ENCODE measurements at places on chromosomes 6 and 20.
A peak's percentile ranks its signal among the peaks of the same experiment; 100 is the strongest.

GRCh38 chr6:112086744-112087135, 542 bp downstream of the TUBE1 start:
- peak; percentile 37 for DNase-seq

DNA sequence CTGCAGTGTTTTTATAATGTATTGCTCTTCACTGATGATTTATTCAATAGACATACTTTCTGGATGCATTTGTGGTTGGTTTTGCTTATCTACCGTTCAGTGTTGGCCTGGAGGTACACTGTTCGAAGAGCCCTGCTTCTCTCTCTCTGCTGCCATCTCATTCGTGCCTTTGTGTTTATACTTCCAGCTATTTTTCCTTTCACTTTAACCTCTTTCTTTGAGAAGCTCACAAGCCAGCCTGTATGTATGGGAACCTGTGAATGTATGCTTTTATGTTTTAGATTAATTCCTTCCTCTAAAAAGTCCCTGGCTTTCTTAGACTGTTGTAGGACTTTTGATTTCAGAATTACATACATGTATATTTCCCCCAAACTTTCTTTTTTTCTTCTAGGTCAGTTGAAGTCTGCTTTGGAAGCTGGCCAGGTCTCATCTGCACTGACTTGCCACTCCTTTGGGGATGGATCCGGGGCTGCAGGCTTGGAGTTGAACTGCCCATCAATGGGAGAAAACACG, 83.0 kb downstream of the SCAND1 start:
- no peak for DNase-seq

- no peak for DNase-seq
Observed at GRCh38 chr20:51500311-51500710, 42.2 kb downstream of the NFATC2 start.

DNA sequence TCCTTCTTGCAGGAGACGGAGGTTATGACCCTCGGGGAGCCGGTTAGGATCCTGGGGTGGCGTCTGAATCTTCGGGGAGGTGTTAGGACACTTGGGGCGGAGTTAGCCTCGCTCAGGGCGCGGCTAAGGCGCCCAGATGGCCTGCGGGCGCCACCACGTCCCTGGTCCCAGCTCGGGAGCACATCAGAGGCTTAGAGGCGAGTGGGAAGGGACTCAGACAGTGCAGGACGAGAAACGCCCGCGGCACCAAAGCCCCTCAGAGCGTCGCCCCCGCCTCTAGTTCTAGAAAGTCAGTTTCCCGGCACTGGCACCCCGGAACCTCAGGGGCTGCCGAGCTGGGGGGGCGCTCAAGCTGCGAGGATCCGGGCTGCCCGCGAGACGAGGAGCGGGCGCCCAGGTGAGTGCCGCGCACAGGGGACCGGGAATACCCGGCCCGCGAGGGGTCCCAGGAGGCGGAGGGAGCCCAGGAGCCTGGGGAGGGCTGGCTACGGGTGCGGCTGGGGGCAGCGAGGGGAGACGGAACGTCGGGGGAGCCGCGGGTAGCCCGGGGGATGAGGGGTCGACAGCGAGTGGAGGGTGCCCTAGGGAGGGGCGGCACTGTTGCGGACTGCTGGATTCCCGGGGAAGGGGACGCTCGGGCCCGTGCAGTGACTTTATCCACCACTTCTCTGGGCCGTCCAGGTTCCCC, at the start of gene HCK:
TSS of gene HCK (plus strand) at position 153 of the 688 bp plus-strand sequence.
- no peak for DNase-seq

GRCh38 chr20:47926731-47927130, 141.4 kb upstream of the SULF2 start:
- no peak for DNase-seq

GRCh38 chr6:111105578-111105977, 18.3 kb downstream of the SLC16A10 start:
- DNase-seq, result no peak

DNA sequence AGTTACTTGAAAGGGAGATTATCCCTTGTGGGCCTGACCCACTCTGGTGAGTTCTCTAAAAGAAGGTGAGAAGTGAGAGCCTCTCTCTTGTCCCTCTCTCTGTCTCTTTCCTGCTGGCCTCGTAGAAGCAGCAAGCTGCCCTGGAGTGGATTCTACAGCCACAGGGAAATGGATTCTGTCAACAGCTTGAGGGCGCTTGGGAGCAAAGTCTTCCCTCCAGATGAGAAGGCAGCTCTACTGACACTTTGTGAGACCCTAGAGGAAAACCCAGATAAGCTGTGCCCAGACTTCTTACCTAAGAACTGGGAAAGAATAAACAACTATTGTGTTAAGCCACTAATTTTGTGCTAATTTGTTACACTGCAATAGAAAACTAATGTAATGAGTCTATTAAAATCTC, 39.9 kb downstream of the ANKRD60 start:
- no peak for DNase-seq

DNA sequence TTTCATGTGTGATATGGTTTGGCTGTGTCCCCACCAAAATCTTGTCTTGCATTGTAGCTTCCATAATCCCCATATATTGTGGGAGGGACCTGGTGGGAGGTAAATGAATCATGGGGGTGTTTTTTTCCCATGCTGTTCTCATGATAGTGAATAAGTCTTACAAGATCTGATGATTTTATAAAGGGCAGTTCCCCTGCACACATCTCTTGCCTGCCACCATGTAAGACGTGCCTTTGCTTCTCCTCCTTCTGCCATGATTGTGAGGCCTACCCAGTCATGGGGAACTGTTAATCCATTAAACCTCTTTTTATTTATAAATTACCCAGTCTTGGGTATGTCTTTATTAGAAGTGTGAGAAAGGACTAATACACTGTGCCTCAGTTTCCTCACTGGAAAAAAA, 4.2 kb upstream of the IL22RA2 start:
- no peak for DNase-seq

DNA sequence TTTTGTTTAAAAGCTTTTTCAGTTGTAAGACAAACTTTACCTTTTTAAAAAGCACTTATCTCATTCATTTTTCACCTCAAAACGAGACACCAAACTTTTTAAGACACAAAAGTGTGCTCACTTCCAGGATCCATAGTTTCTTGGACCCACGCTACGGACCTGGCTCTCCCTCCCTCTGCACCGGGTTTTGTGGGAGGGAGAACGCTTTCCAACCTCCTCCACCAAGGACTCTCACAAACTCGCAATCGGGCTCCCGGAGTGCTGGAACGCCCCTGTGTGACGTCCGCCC, 436 bp downstream of the CAGE1 start:
- no peak for DNase-seq

DNA sequence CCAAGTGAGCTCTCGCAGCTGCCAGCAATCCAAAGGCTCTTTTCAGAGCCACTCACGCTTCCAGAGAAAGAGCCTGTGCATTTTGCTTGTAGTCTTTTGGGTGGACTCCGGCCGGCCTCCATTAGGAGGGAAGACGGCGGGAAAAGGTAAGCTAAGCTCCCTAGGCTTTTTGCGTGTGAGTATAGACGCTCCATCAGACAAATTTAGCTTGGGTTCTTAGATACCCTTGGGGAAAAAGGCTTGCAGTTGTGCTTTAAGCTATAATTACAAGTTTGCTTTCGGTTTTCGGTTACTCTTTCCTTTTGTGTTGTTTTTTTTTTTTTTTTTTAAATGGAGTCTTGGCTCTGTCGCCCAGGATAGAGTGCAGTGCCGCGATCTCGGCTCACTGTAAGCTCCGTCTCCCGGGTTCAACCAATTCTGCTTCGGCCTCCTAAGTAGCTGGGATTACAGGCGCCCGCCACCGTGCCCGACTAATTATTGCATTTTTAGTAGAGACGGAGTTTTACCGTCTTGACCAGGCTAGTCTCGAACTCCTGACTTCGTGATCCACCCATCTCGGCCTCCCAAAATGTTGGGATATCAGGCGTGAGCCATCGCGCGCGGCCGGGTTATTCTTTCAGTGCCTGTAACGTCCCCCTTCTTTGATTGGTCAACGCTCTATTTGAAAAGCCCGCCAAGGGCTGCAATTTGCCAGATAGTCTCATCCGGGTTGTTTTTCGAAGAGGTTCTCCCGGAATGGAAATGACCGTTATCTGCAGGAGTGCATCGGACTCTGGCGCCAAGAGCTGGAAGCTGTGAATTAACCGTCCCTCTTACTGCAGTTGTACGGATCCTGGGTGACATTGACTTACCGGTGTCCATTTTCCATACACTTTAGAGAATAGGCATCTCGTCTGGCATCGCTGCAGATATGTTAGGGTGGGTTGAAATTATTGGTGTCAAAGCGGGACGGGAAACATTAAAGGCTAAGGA, 18.1 kb downstream of the OR2B2 start:
- peak; percentile 97 for DNase-seq

GRCh38 chr6:17914651-17915050, 72.8 kb downstream of the KIF13A start:
- DNase-seq, result no peak

DNA sequence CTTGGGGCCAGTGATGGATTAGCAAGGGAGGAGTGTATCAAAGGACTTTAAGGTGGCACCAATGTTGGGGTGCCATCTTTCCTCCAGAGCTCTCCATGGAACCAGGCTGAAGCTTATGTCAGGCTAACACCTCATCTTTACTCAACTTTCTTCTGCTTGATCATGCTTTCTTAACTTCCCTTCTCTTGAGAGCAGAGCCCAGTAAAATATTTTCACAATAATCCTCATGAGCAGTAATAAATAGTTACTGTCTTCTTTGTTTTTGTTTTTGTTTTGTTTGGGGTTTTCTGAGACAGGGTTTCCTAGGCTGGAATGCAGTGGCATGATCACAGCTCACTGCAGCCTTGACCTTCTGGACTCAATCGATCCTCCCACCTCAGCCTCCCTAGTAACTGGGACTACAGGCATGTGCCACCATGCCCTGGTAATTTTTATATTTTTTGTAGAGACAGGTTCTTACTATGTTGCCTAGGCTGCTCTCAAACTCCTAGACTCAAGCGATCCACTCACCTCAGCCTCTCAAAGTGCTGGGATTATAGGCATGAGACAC, 127.9 kb upstream of the TOP1 start:
- DNase-seq, result no peak

DNA sequence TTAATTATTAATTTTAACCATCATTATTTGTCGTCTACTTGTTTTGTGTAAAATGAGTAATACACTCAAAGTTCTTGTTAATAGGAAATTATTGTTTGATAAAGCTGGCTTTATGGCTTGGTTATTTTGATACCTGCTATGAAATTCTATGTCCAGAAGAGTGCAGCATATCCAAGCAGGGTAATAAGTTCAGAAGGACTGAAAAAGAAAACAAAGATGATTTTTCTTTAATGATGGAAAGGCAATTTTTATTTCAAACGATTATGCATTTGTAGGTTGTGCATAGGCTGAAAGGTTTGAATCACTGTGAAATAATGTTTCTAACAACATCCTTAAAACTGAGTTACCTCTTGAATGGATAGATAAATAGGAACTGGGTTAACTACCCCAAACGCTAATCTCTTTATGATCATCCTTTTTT, 1.4 kb upstream of the MAN1A1 start:
- DNase-seq, result no peak

DNA sequence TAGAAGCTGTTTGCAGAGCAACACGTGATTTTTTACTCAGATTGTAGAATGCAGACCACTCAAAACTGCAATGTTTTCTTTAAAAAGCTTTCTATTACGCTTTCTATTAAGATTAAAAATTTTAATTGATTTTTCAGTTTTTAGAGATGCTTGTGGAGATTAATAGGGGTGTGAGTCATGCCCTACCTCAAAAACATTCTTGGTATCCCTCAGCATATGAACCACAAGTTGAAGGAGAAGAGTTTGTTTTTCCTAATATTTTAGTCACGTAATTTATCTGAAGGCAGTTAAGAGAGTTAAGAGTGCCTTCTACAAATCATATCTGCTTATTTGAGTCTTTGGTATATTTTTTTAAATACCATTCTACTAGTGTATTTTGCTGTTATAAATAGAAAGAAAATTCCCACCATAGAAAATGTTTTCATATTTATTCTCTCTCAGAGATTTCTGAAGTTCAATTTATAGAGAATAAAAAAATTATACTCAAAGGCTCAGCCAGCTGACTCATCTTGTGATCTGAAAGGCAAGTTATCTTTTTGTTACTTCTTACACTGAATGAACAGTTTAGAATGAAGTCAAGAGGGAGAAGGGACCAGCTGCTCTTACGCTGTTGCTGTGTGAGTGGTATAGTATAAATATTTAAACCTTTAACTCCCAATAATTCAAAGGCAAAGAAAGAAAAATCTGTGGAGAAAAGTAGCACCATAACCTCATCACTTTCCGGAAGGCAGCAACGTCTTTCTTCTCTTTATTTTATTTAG, 7.6 kb downstream of the RIPOR2 start:
- DNase-seq, result no peak

DNA sequence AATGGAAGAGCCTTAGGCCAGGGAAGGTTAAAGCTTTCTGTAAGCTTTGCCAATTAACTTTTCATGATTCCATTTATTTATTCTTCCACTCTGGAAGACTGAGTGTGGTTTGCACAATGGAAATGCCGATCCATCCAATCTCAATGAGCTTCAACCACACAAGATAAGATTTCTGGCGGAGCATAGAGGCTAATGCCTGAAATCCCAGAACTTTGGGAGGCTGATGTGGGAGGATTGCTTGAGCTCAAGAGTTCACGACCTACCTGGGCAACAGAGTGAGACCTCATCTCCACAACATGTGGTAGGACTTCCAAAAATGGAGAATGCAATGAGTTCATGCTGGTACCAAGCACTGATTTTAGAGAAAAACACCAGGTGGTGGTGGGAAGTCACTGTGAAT, 6.2 kb downstream of the ENPP1 start:
- DNase-seq, result no peak

DNA sequence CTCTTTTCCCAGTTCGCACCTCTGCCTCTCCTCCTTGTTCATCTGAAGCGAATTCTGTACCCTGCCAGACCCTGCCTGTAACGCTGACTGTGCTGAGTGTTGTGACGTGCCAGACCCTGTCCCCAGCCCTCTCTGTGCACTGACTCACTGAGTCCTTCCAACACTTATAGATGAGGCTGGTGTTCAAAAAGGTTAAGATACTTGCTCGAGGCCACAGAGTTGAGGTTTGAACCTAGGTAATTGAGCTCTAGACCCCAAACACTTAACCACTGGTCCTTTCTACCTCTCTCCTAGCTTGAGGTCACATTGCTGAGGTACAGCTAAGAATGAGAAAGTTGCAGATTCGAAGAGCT, 45.7 kb upstream of the NEDD9 start:
- DNase-seq, result no peak

GRCh38 chr6:167855825-167856425, 29.2 kb downstream of the AFDN start:
- no peak for DNase-seq

- no peak for DNase-seq
Observed at GRCh38 chr20:9744551-9744950, 94.3 kb downstream of the PAK5 start.

DNA sequence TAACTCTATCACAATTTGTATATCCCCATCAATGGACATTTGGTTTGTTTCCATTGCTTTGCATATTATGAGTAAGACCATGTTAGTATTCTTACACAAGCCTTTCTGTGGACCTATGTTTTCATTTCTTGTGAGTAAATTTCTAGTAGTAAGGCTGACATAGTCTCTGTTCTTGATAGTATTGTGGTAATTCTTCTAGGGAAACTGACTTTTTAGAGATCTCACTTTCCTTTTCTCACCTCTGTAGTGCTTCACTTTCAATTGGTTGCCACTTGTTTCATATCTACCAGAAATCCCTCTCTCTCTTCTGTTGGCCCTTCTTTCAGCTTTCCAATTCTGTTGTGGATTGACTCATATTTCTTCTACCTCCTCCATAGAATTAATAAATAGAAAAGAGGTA, 8.5 kb downstream of the ISM1 start:
- no peak for DNase-seq

Measured in renal pelvis (tissue), 12 donors.